ENCODE measurements at places on chromosomes 1 and 21.

- DNase-seq, result no peak
Observed at GRCh38 chr1:38291906-38292521, 245.4 kb upstream of the POU3F1 start.

GRCh38 chr1:98452162-98452561 lies 209.4 kb upstream of the SNX7 start:
- DNase-seq, result no peak

DNA sequence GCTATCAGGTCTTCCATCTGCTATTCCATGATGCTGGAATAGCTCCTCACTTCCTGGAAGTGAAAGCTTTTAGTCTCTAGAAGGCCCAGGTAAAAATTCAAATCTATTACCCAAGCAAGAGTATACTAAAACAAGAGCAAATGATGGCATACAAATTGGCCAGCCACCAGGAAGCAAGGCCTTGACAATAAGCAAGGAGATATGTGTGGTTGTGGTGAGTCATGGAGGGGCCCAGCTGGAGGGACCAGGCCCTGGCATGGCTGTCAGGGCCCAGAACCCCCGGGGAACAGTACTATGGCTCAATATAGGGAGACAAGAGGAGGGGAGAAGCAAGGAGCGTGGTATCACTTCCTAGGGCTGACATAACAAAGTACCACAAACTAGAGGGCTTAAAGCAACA lies 358.7 kb downstream of the RRAGC start:
- DNase-seq, result no peak

DNA sequence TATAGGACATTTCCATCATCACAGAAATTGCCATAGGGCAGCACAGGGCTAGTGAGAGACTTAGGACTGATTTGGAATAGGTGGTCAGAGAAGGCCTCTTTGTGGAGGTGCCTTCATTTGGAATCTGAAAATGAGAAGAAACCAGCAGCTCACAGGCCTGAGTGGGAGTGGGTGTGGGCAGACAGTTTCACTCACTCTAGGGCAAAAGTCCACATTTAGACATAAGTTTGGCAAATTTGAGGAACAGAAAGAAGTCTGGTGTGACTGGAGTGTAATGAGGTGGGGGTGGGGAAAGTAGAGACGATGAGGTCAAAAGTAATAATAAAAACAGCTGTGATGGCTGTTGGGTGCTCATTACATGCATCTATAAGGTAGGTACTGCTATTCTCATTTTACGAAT lies 22.4 kb upstream of the BCAR3 start:
- no peak for DNase-seq

- no peak for DNase-seq
Observed at GRCh38 chr1:73821520-73821919, 376.5 kb downstream of the LRRIQ3 start.

GRCh38 chr1:190170321-190170720 lies 307.3 kb downstream of the BRINP3 start:
- DNase-seq, result no peak

- DNase-seq, result no peak
Observed at GRCh38 chr1:190940951-190941350, 463.3 kb upstream of the BRINP3 start.

GRCh38 chr1:25702101-25702775 lies 85.6 kb downstream of the MAN1C1 start:
- DNase-seq, result no peak

All from stimulated activated naive CD8-positive, alpha-beta T cell treated with anti-CD3 and anti-CD28 coated beads, Interleukin-15, amount 100 ng/mL, for 72 hours (primary cell).